Esophagus squamous epithelium (tissue), 5 donors: ENCODE measurements at places on chromosomes 1 and 21. TPM values are rescaled to one million over a fixed set of nuclear protein-coding genes. Genes with fewer than 3 reads are reported as not detected.

LCE1F gene
- not detected for total RNA-seq

OR2L2 gene
- total RNA-seq: not detected

DNA sequence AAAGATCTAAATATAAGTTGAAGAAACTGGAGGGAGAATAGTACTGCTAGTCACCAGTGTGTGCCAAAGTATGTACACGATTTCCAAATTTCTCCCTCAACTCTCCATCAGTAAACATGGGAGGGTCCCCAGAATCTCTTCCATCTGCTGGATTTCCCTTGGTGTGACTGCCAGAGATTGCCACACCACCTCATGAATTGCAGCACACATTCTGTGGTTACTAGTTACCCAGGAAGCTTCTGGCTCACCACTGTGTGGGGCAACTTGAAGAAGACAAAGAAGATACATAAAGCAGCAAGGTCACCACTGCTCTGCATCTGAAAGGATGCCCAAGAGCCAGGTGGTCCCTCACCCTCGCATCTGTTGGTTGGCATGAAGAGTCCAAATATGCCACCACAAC is 191.7 kb upstream of the ESRRG start:
- DNase-seq: no peak

- no peak for DNase-seq
Measured at GRCh38 chr1:86499987-86500593, 31.4 kb downstream of the CLCA1 start.
